MCF 10A (cell line): ENCODE measurements at places on chromosomes 11 and 22.

DNA sequence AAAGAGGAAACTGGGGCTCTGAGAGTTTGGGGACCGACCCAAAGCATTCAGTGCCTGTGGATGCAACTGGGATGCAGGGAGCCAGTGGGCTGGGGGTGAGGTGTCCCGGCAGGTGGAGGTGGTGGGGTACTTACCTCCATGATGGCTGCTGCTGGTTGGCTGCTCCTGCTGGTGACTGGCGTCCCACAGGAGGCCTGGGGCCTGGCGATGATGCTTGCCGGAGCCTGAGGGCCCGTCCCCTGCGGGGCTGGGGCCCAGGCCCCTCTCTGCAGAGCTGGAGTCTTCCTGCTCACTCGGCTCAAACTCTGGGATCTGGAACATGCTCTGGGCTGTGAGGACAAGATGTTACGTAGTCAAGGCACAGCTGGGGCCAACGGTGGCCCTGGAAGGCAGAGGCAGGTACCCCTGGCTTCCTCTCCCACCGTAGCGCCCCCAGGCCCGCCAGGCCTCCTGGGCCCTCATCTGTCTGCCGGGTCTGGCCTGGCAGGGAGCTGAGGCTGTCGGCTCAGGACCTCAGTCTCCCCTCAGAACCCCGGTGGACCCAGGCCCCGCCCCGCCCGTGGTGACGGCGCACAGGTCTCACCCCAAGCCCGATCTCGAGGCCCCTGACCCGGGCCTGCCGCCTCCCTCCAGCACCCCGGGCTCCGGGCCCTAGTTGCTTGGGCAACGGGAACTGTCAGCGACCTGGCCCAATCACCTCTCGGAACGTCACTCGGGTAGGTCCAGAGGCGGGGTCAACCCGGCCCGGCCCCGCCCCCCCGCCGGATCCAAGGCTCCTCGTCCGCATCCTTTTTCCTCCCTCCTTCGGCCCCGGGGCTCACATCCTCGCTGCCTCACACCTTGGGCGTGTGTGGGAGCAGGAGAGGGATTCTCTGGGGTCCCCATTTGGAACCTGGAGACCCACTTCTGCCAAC is at the start of gene BAD:
BAD (minus strand) TSS at position 618 of the 914 bp plus-strand sequence; CDS start at position 321, 297 bp downstream.
- DNase-seq: peak; percentile 94

- peak; percentile 60 for DNase-seq
Measured at GRCh38 chr11:75867778-75868374, 52.9 kb downstream of the UVRAG start.

DNA sequence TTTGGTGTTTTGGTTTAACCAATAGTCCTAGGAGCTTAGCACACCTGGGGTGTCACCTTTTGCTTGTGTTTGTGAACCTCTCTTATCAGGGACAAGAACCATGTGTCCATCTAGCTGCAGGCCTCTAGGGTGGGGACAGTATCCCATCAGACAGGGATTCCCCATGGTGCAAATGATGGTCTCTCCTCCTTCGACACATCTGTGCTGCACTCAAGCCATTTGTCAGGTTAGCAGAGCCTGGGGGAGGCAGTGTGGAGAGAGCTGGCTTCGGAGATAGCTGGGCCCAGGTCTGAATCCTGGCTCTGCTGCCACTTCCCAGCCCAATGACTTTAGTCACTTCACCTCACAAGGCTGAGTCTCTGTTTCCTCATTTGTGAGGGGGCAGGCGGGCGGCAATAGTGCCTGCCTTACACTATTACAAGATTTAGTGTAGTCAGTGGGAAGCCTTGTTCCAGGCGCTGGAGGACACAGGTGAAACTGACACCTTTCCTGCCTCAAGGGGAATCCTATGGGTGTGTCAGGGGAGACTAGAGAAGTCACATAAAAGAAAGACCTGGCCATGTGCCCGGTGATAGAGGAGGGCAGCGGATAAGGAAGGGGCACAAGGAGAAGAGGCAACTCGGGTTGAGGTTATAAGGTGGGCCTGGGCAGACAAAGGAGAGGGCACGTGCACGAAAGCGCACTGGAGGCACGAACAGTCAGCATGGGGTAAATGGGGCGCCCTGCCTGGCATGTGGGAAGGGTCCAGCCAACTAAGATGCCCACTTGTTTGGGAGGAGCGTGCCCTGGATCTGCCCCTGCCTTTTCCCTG is 12.6 kb downstream of the KLHL35 start:
- no peak for DNase-seq

GRCh38 chr11:6142936-6143335 is 27.2 kb downstream of the OR52B2 start:
- DNase-seq: no peak

DNA sequence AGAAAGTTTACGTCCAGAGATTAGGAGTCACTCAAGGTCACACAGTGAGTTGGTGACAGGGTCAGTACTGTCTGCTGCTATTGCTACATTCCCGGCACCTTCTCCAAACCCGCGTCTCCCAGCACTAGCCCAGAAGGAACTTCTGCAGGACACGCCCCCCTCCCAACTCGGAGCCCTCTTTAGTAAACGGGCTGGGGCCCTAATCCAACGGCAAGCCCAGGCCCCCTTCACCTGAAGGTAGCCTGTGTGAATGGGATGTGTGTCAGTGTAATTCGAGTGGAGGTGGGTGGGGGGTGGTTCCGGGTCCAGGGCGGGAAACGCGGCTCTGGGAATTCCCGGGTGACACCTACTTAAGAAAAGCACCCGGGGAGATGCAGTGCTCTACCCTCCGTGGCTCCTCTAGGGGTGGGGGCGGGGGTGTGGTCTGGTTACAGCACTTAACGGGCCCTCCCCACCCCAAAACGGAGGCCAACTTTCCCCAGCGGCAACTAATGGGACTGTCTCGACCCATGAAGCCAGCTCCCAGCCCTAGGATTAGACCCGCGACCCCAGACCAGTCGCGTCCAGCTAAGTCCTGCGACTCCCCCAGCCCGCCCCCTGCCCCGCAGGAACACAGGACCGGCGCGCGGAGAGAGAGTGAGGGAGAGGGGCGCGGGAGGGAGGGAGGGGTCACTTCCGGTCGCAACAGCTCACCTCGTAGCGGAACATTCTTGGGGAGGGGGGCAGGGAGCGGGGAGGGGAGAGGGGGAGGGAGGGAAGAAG is 468 bp downstream of the PATL1 start:
- peak; percentile 49 for DNase-seq

GRCh38 chr11:110870816-110871522 is 158.7 kb upstream of the ARHGAP20 start:
- no peak for DNase-seq

GRCh38 chr11:68903288-68904247 is at the start of the genes IGHMBP2 and MRPL21:
Gene IGHMBP2, plus strand, starts transcription at chr11:68903891. Its CDS starts 62 bp downstream, at chr11:68903953.
Gene MRPL21, minus strand, starts transcription at chr11:68903832. Its CDS starts 22 bp downstream, at chr11:68903810.
- peak; percentile 79 for DNase-seq

DNA sequence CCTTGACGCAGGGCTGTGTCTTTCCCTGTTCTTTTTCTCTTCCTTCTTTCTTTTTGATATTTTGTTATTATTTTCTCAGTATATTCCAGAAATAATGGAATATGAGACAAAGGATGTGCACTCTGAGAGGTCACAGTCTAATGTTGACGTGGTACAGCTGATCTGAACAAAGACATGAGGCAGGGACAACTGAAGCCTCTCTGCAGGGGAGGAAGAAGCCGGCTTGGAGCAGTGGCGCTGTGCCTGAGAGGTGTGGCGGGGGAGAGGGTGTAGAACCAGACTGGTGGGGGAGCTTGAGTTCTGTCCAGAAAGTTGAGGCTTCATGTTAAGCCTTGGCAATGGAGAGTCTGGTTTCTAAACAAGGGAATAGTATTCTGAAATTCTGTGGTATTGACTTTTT is 34.7 kb downstream of the ADAMTS15 start:
- DNase-seq: no peak

GRCh38 chr11:73359930-73360742 is 16.1 kb upstream of the RELT start:
- DNase-seq: peak; percentile 29

GRCh38 chr11:44029977-44030911 is 17.5 kb upstream of the ACCSL start:
- DNase-seq: no peak

DNA sequence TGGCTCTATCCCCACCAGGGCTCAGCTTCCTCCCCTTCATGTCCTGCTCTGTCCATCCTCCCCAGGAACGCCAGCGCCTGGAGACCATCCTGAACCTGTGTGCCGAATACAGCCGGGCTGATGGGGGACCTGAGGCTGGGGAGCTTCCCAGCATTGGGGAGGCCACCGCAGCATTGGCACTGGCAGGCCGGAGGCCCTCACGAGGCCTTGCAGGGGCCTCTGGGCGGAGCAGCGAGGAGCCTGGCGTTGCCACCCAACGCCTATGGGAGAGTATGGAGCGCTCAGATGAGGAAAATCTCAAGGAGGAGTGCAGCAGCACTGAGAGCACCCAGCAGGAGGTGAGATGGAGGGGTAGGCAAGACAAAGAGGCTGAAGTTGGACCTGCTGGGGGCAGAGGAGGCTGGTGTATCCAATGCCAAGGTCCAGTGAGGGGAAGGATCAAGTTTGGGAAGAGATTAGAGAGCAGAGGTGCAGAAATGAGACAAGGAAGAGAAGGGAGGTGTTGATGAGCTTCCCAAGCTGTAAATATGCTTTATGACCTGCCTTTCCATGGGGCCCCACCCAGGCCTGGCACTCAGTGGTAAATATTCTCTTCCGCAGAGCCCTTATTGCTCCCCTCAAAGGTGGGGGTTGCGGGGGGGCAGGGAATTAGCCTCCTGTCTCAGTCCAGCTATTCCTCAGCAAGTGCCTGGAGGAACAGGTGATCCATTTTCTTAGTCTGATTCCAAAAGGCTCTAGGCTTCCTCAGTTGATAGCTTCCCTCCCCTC is 23.9 kb downstream of the PHLDB1 start:
- DNase-seq: no peak

- DNase-seq: no peak
Measured at GRCh38 chr11:41222236-41222635, 237.2 kb downstream of the LRRC4C start.

GRCh38 chr22:31102441-31103081 is 4.8 kb downstream of the SELENOM start:
- peak; percentile 79 for DNase-seq

DNA sequence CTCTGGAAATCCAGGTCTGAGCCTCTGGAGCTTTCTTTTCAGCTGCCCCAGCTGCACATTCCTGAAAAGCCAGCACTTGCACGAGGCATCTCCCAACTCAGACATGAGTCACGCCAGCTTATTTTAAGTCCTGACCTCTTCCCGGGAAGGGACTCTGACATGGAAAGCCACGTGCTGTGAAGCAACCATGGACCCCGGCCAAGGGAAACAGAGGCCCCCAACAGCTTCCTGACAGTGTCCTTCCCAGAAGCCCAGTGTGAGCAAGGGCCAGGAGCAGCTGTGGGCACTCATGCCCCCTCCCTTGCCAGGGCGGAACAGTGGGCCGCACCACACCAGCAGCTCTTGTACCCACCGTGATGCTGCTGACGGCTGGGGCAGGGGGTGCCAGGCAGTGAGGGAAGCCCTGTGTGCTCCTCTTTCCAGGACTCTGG is 118.8 kb upstream of the CADM1 start:
- peak; percentile 2 for DNase-seq

DNA sequence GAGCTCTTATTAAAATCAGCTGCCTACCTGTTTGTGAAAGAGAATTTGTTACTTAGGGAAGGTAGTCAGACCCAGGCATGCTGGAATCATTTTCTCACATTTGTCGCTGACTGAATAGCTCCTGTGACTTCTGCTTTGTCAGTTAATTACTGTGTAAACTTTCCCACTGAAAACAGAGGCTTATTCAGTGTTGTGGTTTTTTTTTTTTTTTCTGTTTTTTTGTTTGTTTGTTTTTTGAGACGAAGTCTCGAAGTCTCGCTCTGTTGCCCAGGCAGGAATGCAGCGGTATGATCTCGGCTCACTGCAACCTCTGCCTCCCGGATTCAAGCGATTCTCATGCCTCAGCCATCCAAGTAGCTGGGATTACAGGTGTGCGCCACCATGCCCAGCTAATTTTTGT is 5.6 kb upstream of the LDLRAD3 start:
- no peak for DNase-seq

DNA sequence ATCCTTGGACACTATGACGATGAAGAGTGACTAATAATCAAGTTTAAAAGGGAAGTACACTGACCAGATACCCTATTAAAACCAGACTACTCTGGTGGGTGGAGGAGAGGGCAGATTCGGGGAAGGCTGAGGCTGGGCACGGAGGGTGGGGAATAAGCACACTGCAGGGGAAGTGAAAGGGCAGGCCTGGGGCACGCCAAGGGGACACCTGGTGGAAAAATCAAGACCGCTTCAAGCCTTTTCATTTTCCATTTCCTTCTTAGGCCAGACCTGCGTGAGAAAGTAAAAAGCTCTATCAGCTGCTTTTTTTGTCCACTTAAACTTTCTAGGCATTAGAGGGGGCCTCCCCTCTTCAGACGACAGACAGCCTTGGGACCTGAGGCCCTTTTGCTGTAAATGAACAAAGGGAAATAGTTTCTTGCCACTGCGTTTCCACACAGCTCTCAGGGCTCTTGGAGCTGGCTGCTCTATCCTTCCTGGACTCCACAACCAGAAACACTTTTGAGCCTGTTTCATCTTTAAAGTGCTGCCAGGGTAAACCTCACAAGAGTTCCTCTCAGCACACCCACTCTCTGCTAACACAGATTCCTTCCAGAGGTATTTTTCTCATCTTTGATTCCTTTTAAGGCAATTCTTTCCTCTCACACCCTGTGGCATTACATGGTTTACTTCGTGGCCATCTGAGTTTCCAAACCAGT is 25.0 kb upstream of the SERPIND1 start:
- no peak for DNase-seq

DNA sequence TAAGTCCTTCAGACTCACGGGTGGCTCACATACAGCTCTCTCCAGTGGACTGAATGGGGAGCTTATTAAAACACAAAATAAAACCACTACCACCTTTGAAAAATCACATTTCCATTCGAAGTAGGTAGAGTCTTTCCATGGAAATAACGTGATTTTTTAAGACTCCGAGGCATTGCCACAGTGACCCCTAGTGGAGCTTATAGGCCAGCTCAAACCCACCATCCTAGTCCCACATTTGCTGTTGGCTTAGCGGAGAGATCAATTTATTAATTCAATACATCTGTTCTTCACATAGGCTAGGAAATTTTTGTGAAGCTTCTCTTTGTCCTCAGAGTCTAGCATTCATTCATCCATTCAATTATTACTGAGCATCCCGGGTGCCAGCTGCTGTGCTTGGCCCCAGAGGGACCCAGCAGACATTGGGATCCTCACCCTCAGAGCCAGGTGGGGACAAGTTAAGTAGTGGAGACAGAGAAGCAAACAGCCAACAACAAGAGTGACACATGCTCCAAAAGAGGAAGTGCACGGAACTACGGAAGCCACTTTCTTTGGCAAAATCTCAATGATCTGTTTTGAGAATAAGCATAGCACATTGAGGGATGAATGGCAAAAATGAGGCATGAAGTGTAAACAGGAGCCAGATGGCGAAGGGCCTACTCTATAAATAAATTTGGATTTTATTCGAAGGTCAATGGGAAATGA is 10.2 kb upstream of the P4HA3 start:
- DNase-seq: peak; percentile 58

DNA sequence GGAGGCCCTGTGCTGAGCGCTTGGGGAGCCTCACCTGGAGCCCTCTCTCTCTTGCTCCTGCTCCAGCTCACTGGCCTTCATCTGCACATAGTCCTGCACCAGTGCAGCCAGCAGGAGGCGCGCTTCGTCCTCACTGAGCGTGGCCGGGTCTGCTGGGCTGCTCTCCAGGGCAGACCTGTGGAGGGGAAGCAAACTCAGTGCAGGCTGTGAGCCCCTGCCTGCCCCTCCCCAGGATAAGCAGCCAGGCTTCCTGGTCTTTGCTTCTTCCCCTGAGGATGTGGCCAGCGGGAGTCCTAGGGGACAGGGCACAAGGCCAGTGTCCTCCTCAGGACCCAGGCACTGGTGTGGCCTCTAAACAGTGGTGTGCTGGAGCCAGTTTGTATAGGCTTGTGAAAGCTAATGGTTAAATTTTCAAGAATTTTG is 2.2 kb downstream of the CALCA start:
- DNase-seq: peak; percentile 57

GRCh38 chr22:20635227-20635591 is 127.8 kb downstream of the MED15 start:
- no peak for DNase-seq

GRCh38 chr11:30481330-30481729 is 104.8 kb downstream of the MPPED2 start:
- no peak for DNase-seq
